ENCODE measurements at places on chromosomes 6 and 20. TPM values are rescaled to one million over a fixed set of nuclear protein-coding genes. Genes with fewer than 3 reads are reported as not detected.

Gene NSFL1C
- 49.4 TPM for total RNA-seq

GRCh38 chr6:169014211-169015197 lies 239.1 kb downstream of the THBS2 start:
- no peak for DNase-seq

GRCh38 chr20:11993886-11994461 lies 76.3 kb downstream of the BTBD3 start:
- no peak for DNase-seq

Gene TMEM74B
- total RNA-seq = 10.5 TPM

Gene MCUR1
- total RNA-seq = 30.7 TPM

DNA sequence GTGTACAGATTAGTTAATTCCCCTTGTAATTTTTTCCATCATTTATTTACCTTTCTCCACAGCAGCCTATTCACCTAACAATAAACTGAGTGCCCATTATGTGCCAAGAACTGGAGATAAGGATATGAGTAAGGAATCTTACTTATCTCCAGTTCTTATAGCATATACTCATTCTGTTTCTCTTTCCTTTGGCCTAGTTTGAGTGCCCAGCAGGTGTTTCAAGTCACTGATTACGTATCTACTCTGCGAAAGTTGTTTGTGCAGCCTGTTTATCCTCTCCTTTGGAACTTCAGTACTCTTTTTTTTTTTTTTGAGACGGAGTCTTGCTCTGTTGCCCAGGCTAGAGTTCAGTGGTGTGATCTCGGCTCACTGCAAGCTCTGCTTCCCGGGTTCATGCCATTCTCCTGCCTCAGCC lies 17.3 kb upstream of the POU5F1 start:
- DNase-seq = no peak

- peak; percentile 17 for DNase-seq
Measured at GRCh38 chr6:141484711-141485110, 648.0 kb upstream of the GJE1 start.

- peak; percentile 71 for DNase-seq
Measured at GRCh38 chr20:35039146-35039545, 53.5 kb downstream of the TRPC4AP start.
